ENCODE measurements at places on chromosomes 3 and 15. TPM values are rescaled to one million over a fixed set of nuclear protein-coding genes. Genes with fewer than 3 reads are reported as not detected.

Gene ZNF654
- total RNA-seq, result 20.2 TPM

Gene NME9
- total RNA-seq, result not detected

Gene SLC24A5
- total RNA-seq, result not detected

Gene LTF
- 3.6 TPM for total RNA-seq

Gene TRH
- not detected for total RNA-seq

Gene RSL24D1
- 69.9 TPM for total RNA-seq

Measured in posterior vena cava (tissue), 2 donors.